Brain pericyte (primary cell): ENCODE measurements at places on chromosomes 4 and X.

DNA sequence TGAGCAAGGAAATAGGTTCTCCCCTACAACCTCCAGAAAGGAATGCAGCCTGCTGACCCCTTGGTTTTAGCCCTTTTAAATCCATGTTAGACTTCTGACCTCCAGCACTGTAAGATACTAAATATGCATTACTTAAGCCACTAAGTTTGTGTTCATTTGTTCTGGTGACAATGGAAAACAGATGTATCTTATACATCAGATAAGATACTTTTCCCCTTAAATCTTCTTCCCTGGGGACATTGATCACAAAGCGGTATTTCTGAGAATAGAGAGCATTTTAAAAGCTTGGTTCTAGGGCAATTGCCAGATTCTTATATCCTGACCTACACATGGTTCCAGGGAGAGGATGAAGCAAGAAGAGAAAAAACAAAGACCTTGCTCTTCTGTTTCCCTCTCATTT, 6.5 kb upstream of the TMEM184C start:
- no peak for DNase-seq

- no peak for DNase-seq
Observed at GRCh38 chr4:173121076-173121561, 47.5 kb upstream of the GALNT7 start.

- no peak for DNase-seq
Observed at GRCh38 chr4:80113615-80114014, 40.6 kb upstream of the ANTXR2 start.

- DNase-seq, result no peak
Observed at GRCh38 chrX:143935601-143936000, 51.7 kb downstream of the UBE2NL start.

GRCh38 chr4:173288698-173289352, 45.3 kb downstream of the HMGB2 start:
- DNase-seq, result no peak

GRCh38 chrX:114985967-114986592, 31.3 kb downstream of the IL13RA2 start:
- DNase-seq, result no peak

DNA sequence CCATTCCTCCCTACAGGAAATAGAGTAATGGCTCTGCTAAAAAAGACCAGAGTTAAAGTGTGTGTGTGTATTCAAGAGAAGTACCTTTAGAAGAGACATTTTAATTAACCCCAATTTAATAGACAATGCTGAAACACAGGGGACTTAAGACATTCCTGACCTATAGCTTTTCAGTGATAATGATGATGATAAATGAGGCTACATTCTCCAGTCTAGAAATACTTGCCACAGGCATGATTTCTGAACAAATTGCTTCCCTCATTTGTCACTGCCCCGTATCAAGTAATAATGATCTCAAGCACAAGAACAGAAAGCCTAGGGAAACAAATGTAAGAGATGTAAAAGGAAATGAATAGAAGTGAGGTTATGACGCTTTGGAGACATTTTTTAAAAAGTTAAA, 117.1 kb downstream of the UNC5C start:
- no peak for DNase-seq

DNA sequence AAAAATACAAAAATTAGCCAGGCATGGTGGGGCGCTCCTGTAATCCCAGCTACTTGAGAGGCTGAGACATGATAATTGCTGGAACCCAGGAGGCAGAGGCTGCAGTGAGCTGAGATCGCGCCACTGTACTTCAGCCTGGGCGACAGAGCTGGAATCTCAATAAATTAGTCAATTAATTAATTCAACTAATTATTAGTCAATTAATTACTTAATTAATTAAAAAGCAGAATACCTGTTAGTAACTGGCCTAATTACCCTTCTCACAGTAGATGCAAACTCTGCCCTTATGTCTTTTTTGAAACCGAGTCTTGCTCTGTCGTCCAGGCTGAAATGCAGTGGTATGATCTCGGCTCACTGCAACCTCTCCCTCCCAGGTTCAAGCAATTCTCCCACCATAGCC, 261.2 kb downstream of the ASMT start:
- no peak for DNase-seq

DNA sequence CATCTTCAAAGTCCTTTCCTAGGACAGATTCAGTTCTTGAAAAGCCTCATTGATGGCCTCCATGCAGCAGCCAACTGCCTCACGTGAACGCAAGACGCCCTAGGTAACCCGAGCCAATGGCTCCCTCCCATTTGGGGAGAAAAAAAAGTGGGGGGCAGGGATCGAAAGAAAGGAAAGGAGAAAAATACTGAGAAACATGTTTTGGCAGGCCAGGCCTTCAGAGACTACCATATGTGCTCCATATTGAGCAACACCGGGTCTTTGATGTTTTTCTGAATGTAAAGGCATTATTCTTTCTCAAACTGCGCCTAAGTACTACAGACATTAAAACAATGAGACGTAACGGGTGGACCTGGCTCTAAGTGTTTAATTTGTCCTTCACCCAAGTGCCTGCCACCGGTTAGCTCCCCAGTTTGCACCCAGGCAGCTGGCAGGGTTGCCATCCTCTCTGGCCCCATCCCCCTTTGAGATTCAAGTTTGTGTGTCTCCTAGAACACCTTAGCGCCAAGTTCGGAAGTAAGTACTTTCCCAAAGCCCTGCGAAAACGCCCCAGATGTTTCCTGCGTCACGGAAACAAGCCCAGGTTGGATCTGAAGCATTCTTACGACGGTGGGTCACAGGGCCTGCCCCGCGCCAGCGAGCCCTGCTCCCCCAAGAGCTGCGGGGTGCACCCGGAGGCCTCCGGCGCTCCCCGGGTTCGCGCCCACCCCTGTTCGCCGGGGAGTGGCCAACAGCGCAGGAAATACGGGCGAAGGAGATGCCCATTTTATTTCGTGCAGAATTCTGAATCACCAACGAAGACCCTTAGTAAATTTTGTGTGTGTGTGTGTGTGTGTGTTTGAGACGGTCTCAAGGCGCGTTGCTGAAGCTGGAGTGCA, 30.1 kb downstream of the HAND2 start:
- no peak for DNase-seq

DNA sequence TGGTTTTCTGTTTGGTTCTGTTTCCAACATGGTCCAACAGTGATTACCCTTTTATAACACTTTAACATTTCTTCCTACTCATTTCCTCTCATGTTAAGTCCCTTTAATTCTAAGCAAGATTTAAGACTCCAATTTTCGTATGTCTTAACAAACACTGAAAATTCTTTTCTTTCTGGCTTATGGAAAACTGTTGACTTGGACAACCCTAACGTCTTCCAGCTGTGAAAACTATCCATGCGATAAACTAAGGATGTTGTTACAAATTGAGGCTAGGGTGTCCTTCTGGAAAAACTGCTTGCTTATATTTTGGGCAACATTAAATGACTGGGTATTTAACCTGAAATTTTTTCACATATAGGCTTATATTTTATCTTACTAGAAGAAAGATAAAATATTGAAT, 33.9 kb upstream of the RTL3 start:
- no peak for DNase-seq

DNA sequence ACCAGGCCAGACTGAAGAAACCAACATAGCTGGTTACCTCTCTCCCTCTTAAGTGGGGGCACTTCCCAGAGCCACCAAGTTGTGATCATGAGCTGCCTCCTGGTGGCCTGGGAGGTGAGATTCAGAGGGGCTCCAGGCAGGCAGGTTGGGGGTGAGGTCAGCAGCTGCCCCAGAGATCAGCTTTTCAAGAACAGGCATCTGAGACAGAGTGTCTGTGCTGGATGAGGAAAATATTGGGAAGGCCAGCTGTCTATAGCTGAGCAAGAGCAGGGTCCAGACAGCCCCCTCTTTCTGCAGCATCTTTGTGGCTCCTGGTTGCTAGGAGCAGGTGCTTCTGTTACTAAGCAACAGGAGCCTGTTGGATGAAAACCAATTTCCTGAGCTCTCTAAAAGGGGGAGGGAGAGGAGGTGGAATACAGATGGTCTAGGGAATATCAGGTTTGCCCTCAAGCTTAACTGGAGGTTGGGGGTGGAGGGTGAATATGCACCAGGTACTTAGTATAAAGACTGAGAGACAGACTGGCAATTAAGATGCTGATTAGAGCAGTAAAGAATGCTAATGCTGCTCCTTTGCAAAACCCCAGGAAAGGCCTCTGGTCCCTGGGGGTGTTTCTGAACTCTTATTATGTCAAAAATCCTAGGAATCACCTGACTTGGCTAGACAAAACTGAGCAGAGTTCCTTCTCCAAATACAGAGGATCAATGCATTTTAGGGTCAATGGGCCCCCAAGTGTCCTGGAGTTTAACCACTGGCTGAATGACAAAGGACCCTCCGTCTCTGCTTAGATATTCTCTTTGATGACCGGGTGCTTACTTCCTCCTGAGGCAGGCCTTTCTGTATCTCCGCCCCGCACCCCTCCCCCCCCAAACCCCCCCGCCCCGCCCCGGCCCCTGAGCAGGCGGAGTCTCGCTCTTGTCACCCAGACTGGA, 21.4 kb downstream of the ZCCHC13 start:
- DNase-seq, result no peak

DNA sequence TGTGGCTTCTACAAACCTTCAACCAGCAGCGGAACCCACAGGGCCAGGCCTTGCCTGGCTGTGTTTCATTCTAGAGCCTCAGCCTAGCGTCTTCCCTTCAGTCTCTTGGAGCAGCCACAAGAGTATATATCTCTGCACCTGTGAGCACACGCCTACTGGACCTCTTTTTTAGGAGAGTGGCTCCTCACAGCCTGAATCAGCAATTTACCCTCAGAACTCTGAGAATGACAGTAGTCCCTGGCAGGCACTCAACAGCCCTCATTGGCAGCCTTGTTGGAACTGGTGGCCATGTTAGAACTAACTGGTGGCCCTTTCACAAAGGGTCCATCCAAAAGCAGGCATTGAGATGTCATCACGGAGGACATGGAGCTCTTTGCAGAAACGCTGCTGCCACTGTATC, 138.9 kb downstream of the BCOR start:
- no peak for DNase-seq

- DNase-seq, result no peak
Observed at GRCh38 chrX:113001836-113002235, 161.2 kb upstream of the AMOT start.

DNA sequence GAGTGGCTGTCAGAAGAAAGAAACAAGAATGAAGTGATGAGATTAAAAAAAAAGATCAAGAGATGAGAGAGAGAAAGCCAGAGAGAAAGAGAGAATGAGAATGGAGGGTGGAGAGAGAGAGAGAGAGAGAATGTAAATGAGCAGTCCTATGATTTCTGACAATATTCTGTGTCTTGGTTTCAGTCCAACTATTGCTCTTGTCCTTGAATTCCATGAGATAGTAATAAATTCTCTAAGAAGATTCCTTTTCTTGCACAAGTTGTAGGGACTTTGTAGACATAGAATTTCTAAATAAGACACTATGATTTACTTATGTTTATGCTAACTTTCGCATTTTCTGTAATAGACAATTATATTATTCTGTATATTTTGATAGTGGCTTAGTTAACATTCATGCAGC, 149.6 kb upstream of the CTSO start:
- DNase-seq, result no peak

GRCh38 chrX:53547668-53548067, 113.5 kb upstream of the HSD17B10 start:
- no peak for DNase-seq

GRCh38 chrX:147917700-147918695, 6.3 kb downstream of the FMR1 start:
- no peak for DNase-seq

DNA sequence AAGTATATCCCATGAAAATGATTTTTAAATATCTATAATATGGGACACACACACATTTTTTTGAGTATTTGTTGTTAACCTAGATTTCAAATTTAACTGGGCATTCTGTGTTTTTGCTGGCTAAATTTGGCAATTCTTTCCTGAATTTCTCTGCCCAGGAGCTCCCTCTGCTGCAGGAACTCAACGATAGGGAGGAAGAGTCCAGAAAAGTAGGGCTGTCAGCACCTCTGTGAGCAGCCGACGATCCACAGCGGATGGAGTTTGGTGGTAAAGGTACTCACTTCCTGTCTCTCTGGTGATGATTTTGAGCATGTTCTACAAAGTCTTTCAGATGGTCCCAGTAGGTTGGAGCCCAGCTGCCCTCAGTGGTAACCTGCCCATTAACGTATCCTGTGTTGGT, 23.1 kb upstream of the TMEM184C start:
- no peak for DNase-seq

DNA sequence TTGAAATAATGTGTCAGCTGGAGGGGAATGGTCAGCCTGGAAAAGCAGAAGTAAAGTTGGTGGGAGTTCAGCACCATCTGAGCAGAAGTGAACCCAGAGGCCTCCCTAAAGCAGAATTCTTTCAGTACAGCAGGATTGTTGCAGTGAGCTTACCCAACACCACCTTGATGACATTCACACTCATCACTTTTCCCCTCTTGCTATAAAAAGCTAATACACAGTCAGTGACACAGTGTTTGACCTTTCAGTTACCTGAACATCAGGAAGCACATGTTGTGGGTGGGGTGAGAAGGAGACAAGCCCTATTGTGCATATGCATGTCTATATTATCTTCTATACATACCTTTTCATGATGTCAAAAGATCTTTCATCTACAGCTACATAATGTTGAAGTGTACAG, 624.7 kb upstream of the ZFP42 start:
- DNase-seq, result peak; percentile 5

- no peak for DNase-seq
Observed at GRCh38 chrX:3520458-3520857, 174.0 kb upstream of the MXRA5 start.

DNA sequence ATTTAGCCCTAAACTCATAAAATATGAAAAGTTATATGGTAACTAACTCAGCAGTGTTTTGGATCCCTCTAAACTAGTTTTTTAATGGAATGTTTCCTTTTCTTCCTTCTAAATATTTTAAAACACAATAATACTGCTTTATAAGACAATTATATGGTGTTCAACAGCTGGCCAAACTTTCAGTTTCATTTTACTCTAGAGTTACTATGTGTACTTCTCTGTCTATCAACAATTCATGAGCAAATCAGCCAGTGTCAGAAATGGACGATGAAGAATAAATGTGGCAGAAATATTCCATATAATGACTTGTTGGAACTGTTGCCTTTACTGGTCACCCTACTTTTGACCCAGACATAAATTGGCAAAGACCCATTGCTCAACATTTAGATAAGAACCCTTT, 64.8 kb upstream of the CXXC4 start:
- no peak for DNase-seq

GRCh38 chr4:145734576-145735346, 54.8 kb downstream of the C4orf51 start:
- DNase-seq, result no peak

- DNase-seq, result no peak
Observed at GRCh38 chr4:124288706-124289486, 423.6 kb downstream of the ANKRD50 start.

DNA sequence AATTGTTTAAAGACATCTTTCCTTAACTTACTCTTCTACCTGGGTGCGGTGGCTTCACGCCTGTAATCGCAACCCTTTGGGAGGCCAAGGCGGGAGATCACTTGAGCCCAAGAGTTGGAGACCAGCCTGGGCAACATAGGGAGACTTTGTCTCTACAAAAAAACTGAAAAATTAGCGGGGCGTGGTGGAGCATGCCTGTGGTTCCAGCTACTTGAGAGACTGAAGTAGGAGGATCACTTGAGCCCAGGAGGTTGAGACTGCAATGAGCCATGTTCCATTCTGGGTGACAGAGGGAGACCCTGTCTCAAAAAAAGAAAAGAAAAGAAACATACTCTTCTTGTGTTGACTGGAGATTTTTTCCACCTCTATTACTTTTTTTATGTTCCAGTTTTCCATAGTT, 181.9 kb downstream of the RAPGEF2 start:
- DNase-seq, result no peak
